ENCODE measurements at places on chromosomes 4 and X.

- peak; percentile 16 for DNase-seq
These were observed 4.6 kb downstream of the DUSP9 start for GRCh38 chrX:153651540-153652079.

DNA sequence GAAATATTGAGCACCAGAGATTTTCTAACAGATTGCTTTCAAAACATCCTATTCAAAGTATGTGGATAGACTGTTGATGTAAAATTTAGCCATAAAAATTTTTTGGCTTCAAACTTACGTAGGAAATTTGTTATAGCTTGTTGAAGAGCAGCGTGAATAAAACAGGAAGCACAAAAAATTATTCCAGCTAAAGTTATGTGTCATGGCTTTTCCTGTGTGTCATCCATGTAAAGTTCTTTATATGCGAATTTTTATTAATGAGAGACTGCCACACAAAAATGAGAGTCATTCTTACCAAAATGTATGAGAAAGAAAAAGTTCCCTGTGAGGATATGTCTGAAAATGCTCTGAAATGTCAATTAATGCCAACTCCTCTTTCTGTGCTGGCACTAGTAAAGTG lies 19.5 kb downstream of the EPGN start:
- DNase-seq = no peak

DNA sequence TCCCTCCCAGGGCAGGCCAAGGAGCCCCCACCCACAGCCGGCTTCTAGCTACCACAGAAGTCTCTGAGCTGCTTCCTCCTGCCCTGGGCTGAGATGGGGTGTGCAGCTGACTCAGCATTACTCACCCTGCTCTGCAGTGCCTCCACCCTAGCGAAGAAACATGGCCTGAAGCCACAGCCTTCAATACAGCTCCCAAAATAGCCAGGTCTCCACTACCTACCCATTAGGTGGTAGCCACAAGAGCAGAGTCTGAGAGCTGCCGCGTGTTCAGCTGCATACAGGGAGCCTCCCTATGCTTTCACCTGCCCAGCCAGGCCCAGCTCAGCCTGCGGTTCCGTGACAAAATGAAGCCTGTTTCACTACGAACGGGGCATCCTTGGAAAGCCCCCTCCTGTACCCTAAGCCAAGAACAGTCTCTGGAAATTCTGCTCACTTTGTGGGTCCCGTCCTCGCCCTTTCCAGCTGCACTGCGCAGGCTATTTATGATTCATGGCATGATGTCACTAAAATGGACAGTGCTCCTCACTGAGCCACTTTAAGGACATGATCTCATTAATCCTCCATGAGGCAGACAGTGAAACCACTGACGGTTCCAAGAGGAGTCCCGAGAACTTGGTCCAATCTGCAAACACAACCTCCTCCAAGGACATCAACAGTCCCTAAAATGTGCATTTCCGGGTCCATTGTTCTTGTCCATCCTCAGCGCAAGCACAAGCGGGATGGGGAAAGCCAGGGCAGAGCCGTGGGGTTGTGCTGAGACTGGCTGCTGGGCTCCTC lies 20.2 kb downstream of the WDR1 start:
- peak; percentile 87 for DNase-seq

DNA sequence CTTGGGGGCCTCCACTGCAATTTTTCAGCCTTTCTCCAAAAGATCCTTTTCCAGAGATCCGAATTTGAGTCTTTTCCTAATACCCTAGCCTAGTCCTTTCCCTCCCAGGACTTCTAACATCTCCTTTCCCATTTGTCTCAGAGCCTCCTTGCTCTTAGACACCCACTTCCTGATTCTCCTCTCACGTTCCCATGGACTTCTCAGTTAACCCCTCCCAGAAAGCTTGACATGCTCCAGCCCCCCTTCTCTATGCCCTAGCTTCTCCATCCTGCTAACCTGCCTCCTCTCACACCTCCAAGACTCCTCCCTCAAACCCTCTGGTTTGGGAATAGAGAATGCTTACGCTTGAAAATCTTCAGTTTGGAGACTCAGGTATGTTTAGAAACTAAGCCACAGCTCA lies 2.5 kb downstream of the UBA1 start:
- DNase-seq = no peak

DNA sequence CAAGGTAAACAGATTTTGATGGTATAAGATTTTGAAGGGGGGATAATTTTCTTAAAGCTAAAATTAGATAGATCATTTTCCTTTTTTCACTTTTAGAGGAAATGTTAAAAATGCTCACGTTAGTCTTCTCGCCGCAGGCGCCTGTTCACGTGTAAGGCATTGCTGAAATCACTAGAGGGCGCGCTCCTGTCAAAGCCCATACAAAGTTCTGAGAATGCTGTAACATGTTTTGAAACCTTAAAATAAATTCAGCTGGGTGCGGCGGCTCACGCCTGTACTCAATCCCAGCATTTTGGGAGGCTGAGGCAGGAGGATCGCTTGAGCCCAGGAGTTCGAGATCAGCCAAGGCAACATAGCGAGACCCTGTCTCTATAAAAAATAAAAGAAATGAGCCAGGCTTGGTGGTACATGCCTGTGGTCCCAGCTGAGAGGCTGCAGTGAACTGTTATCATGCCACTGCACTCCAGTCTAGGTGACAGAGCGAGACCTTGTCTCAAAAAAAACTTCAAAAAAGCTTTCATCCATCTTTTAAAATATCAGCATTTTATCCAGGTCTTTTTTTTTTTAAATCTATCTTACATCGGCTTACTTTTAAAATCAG lies 138.0 kb downstream of the RBMX2 start:
- DNase-seq = peak; percentile 42

DNA sequence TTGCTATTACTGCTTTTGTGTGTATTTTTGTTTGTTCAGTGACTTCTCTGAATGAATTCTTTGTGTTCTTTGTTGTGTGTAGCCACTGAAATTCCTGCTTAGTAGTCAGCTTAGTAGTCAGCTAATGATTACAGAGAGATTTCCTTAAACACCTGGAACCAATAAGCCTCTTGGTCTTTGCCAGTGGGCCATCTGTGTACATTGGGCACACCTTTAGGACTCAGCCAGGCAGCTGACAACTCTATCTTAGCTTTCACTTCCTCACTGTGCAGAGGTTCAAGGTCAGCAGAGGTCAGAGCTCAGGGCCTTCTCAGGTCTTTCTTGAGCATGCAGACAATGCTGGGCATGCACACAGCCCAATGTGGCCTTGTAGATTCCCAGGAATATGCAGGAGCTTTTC lies 59.3 kb downstream of the RWDD4 start:
- DNase-seq = no peak

DNA sequence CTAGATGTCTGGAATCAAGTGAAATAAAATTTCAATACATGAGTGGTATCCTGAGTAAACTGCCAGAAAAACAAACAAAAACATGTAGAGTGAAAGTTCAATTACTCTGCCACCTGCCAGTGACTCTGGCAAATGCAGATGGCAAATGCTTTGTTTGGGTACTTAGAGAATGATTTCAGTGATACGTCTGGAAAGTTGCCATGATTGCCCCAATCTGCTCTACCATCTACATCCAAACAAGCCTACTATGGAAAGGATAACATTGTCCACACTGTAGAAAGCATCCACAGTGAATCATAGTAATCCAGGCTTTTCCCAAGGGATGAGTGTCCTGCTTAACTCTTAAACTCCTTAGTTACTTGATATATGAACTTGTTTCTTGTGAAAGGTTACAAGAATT lies 3.4 kb downstream of the SPATA4 start:
- no peak for DNase-seq

All from femur (tissue), 1 donor.